ENCODE measurements at places on chromosomes 3 and 15.

GRCh38 chr15:66613743-66614142 lies 47.9 kb upstream of the LCTL start:
- DNase-seq: no peak

DNA sequence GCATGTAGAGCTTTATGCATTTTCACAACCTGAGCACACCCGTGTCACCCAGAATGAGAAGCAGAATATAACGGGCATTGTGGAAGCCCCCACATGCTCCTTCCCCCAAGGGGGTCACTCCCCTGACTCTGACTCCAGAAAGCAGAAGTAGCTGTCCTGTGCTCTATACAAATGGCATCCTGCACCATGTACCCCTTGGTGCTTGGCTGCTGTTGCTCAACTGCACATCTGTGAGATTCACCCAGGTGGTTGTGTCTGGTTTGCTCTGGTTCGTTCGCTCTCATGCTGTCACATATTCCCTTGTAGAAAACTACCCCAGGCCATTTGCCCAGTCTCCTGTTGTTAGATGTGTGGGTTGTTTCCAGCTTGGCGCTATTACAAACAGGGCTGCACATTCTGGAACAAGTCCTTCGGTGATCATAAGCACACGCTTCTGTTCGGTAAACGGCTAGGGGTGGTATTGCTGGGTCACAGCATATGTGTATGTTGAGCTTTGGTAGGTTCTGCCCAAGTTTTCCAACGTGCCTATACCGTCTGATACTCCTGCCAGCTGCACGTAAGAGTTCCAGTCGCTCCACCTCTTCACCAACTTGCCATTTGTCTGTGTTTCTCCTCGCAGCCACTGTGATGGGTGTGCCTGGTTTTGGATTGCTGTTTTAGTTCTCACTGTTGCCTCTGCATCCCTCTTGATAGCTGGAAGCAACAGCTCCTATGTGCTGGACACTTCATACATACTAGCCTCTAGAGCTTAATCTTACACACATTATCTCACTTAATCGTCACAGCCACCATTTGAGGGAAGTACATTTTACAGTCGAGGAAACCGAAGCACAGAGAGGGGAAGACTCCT lies 65.4 kb upstream of the SLC6A6 start:
- DNase-seq: no peak

DNA sequence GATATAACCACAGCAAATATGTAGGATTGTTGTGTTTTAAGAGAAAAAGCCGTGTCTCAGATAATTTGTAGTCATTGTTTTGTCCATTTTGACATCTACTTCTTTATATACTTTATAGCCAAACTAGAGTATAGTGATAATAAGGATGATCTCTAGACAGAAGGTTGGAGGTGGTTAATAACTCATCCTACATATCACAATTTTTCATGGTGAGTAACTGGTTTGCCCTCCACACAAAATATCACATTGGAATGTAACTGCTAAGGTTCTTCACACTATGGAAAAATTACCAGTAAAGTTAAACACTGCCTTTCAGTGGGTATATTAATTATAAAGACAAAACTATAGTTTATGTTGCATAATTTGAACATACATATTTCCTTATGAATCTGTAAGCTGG lies 380.7 kb downstream of the LPP start:
- DNase-seq: no peak

DNA sequence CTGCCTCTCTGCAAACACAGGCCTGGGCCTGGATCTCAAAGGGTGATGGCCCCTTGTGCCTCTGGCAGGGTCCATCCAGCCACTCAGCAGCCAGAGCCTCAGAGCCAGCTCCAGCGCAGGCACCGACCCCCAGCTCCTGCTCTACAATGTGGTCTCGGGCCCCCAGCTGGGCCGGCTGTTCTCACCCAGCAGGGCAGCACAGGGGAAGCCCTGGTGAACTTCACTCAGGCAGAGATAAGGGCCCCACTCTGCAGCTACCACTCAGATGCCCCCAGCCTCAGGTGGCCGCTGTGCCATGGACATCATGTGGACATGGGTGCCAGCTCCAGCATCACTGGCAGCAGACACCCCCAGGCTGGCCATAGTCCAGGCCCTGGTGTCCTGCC lies 173.1 kb downstream of the TBC1D2B start:
- DNase-seq: no peak

GRCh38 chr15:80803580-80804525 lies 24.7 kb downstream of the CEMIP start:
- DNase-seq: no peak

- no peak for DNase-seq
Observed at GRCh38 chr3:58897646-58898045, 152.2 kb downstream of the CFAP20DC start.

DNA sequence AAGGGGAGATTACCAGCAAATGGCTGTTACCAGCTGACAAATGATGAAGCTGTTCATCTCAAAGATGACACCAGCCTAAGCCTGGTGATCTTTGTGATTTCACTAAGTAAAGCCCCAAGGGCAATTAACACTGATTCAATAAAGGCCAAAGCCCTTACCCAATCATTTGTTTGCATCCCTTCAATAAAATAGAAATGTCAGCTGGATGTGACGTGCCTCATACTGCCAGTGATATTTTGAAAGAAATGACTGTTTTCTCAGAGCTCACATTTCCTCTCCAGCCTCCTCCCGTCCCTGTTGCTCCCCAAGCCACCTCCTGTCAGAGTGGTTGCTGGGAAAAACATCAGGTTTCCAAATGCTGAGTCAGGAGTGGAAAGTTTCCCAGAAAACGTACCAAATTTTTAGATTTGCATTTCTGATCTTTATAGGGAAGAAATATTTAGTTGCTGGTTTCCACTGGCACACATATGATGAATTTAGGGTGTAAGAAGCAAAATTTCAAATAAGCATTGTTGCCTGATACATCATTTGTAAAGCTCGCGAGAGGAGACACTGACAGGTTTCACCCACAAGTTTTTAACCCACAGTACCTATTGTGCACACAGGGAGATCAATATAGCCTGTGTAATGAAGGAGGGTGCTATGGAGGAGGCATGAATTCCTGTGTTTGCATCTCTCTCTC lies 21.0 kb downstream of the C2CD4A start:
- DNase-seq: no peak

- no peak for DNase-seq
Observed at GRCh38 chr3:32835961-32836360, 18.2 kb downstream of the TRIM71 start.
